ENCODE measurements at places on chromosomes 1 and 21.

GRCh38 chr1:22553991-22554522 is 9.2 kb upstream of the EPHA8 start:
- DNase-seq: no peak

DNA sequence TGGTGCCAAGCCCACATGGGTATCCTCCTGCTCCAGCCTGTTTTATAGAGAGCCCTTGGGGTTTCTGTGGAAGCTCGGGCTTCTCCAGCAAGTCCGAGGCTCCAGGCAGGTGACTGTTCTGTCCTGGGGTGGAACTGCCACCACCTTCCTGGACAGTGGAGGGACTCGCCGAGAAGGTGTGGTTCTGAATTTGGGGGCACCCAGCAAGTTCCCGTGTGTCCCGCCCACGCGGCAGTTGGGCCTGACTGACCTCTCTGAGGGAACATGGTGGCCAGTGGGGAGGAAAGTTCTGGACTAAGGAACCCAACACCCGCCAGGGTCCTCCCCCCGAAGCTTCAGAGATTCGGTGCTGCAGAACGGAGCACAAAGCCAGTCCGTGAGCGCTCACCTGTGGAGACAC is 158.1 kb upstream of the C1orf174 start:
- no peak for DNase-seq

- no peak for DNase-seq
Observed at GRCh38 chr21:34528131-34528561, 16.1 kb upstream of the KCNE1 start.

- DNase-seq: no peak
Observed at GRCh38 chr1:85258536-85259117, 835 bp downstream of the C1orf52 start.

- no peak for DNase-seq
Observed at GRCh38 chr1:39628807-39629350, 10.6 kb downstream of the HEYL start.

GRCh38 chr1:210374600-210374953 is 45.9 kb downstream of the HHAT start:
- DNase-seq: no peak

- no peak for DNase-seq
Observed at GRCh38 chr21:32207406-32207716, 71.5 kb downstream of the MIS18A start.

DNA sequence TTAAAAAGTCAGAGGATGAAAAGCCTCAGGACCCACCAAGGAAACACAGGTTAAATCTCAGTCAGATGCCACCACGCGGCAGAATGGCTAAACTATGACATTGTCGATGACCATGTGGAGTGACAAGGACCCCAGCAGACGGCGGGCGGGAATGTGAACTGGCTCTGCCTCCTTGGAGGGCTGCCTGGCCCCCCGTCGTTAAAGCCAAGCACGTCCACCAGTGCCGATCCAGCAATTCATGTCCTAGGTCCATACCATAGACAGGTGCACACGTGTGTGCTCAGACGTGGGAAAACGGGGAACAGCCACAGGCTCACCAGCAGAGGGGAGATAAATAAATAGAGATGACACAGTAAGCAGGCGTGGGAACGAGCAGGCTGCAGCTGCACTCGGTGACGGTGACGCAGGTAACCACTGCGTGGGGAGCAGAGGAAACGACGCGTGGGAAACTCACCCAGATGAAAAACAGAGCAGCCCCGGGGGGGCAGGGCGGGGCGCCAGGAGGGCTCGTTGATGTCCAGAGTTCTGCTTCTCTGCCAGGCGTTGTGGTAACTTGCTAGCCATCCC is 28.3 kb upstream of the PCBP3 start:
- peak; percentile 82 for DNase-seq

- DNase-seq: no peak
Observed at GRCh38 chr1:84374991-84375696, 23.1 kb upstream of the DNASE2B start.

- no peak for DNase-seq
Observed at GRCh38 chr1:97849345-97850340, 71.2 kb downstream of the DPYD start.

GRCh38 chr1:83762039-83762365 is 236.9 kb downstream of the TTLL7 start:
- DNase-seq: no peak

DNA sequence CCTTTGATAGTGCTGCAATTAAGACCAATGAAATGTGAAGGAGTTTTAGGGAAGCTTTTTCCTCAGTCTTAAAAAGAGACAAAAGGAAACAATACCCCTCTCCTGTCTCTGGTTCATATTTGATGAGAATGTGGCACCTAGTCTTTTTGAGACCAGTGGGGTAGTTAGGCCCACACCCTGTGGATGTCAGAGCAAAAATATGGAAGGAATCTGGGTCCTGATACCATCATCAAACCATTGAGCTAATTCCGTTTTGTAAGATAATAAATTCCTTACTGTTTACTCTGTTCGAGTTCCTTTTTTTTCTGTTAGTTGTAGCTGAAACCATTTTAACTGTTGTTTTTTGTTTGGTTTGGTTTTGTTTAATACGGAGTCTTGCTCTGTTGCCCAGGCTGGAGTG is 33.3 kb downstream of the PTPRC start:
- DNase-seq: no peak

DNA sequence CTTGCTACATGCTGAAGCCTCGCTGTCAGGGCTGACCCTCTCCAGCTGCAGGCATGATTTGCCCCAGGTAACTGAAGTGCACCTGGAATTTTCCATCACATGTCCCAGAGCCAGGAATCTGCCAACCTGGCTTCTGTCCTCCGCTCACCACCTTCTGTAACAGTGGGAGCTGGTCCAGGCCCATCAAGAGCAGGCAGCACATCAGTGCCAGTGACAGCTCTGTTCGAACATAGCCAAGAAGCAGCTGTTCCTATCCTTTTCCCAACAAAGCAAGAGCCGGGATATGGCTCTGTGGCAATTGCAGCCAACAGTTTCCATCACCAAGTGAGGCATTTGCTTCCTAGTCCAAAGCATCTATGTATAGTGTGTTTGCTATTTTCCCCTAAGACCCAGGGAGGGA is 42.2 kb upstream of the KANK4 start:
- no peak for DNase-seq

DNA sequence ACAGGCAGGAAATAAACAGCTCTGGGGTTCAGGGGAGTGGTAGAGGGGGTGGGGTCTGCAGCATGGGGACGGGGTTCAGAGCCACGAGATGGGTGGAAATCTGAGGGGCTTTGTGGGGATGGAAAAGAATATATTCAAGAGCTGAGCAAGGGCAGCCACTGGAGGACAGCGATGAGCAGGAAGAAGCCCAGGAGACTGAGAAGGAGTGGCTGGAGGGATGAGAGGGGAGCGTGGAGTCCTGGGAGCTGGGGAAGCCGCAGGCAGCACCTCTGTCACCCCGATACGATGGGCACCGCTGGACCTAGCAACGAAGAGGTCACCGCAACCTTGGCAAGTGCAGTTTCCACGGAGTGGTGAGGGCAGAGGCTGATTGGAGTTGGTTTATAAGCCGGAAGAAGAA is 10.0 kb upstream of the KCNAB2 start:
- no peak for DNase-seq

DNA sequence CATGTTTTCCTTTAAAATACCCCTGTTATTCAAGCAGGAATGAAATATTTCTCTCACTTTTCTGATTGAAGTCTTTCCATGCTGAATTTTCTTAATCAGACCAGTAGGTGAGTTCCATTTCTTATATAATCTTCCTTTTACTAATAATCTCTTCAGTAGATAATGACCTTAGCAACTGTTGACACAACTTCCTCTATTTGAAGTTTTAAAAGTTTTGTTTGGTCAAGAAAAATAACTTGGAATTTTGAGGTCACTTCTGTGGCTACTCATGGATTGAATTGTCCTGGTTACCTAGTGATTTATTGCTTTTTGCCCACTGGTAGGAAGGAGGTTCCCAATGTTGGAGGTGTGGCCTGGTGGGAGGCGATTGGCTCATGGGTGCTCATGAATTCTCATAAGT is 70.6 kb upstream of the PAXBP1 start:
- no peak for DNase-seq

DNA sequence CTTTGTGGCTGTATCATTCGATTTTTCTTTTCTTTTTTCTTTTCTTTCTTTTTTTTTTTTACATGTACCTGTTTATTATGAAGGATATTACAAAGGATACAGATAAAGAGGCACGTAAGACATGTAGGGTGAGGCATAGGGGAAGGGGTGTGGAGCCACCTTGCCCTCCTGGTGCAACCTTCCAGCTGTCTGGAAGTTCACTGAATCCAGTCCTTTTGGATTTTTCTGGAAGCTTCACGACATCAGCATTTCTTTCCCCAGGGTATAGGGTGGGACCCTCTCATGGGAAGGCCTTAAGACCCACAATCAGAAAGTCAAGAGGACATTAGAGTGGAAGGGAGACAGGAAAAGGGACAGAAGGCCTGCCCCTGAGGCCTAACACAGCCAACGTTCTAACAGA is 30.1 kb upstream of the TGFBR3 start:
- no peak for DNase-seq

DNA sequence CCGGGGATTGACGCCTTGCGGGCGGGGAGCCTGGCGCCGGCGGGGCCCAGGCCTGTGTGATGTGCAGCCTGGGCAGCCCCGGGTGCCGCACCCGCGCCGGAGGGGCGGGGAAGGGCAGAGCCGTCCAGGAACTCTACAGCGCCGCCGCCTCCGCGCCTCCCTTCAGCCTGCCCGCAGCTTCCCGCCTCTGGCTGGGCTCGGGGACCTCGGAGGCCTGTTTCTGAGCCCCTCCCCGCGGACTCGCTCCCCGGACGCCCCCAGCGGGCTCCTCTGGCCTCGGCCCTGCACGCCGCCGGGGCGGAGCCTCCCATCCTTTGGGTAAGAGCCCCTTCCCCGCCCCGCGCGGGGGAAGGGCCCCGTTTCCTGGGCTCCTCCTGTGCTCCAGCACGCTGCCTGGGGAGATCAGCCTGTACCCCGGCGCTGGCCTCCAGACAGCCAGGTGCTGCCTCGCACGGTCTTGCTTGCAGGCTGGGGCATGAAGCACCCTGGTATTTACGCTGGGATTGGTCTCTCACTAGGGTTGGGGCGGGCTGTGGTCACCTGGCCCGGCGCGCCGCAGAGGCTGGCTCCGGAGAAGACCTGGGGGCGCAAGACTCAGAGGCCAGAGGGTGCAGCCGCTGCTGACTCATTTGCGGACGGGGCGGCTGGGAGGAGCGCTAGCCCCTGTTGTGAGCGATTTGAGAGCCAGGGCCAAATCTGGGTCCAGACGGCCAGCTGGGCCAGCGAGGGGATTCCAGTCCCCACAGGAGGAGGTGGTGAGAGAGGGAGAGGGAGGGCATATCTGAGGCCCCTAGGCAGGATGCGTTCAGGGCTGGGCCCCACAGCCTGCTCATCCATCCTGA is 5.7 kb upstream of the ACOT11 start:
- DNase-seq: peak; percentile 77

DNA sequence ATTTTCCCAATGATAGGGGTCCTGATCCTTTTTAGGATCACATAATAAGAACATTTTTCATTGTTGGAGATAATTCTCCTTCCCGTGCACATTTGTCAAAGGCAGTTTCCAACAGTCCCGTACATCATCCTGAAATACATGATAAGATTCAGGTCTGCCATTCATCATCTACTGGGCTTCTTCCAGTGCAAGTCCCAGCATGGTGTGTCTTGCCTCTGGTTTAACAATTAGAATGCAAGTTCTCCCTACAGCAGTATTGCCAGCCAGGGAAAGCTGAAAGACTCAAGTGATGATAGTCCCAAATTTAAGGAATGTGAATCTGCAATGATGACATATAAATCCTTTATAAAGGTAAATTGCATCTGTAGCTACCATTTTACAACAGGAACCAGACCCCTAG is 146.2 kb downstream of the DAB1 start:
- DNase-seq: no peak

- no peak for DNase-seq
Observed at GRCh38 chr1:159981351-159982055, 27.5 kb upstream of the SLAMF9 start.

DNA sequence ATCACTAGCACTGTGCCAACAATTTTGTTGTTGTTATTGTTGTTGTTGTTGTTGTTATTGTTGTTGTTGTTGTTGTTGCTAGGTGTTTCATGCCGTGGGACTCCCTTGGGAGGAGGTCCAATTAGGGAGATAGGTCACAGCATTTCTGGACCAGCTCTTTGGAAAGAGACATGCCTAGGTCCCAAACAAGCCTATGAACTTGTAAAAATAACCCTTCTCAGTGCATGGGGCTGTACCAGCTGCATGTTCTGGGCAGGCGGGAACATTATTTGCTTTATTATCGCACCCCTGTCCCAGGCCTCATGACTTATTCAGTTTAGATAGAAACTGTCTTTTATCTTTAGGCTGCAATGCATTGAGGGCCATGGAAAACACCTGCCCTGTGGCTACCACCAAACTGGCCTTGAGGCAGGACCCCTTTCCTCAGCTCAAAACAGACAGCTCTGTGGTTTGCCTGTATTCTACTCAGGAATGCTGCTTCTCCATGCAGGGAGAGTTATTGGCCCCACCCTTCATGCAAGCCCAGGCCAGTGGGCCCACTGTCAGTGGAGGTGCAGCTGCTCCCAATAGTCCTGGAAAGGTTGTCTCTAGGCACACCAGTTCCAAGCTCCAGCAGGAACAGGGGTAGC is 386.5 kb upstream of the BRINP3 start:
- DNase-seq: no peak

GRCh38 chr1:42736152-42736551 is 3.9 kb downstream of the CLDN19 start:
- no peak for DNase-seq

DNA sequence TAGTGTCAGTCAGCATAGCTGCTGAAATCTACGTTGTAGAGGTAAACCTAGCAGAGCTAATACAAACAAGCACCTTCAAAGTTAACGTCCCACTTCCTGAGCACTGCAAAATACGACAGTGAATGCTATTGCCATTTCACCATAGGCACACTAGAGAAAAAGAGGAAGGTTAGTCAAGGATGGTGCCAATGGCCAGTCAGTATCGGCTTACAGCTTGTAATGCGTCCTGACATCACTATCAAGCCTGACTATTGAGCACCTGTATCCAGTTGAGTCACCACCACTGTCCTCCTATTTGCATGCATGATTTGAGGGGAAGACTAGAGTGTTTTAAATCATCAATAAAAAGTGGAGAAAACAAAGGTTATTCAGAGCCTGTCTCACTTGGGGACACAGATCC is 34.4 kb downstream of the NUCKS1 start:
- no peak for DNase-seq

DNA sequence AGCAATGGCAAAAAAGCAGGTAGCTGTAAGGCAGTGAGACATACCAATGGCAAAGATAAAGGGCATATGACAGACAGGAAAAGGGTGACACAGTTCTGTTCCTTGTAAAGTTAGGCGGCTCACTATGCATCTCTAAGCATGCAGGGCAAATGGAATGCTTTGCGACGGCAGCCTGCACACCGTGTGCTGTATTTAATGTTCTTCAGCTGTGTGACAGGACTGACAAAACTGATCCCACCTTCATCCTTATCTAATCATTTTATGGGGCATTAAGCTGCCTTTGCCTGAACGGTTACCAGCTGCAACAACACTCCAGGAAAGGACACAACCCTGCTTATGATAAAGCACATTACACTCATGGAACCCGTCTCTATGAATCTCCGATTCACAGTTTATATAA is 80.5 kb upstream of the VAV3 start:
- DNase-seq: no peak

- peak; percentile 28 for DNase-seq
Observed at GRCh38 chr1:206472024-206472423, 1.7 kb downstream of the IKBKE start.

All from activated T-cell treated with anti-CD3 and anti-CD28 coated beads, Interleukin-2, amount 50 U/mL, for 72 hours (primary cell).